ENCODE measurements at places on chromosomes 5 and 9.

- DNase-seq, result no peak
Observed at GRCh38 chr5:7793895-7794294, 57.0 kb downstream of the CFAP90 start.

- no peak for DNase-seq
Observed at GRCh38 chr5:174618589-174618988, 105.8 kb upstream of the MSX2 start.

DNA sequence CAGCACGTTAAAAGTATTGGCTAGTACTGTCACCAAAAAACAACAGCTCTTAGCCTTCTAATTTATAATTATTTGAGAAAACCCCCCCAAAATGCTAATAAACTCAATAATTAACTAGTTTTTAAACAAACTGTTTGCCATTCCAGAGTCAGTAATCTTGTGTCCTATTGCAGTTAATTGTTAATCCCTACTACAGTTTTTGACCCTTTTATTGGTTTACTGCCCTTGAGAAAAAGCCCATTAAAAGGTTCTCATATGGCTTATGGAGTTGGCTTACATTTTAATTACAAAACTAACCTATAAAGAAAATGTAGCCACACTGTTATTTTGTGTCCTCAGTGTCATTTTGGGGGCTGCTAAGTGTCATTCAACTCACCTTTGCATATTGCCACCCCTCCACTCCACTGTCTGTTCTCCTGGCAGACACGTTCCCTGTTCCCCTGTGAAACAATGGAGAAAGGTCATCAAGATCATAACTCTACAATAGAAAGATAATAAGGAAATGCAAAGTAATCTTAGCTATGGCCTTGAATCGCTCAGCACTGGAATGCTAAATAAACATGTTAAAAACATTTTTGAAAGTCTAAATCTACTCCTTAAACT, 51.6 kb upstream of the TXNDC8 start:
- DNase-seq, result no peak

GRCh38 chr9:98045234-98046179, 11.0 kb upstream of the NANS start:
- no peak for DNase-seq
